ENCODE measurements at places on chromosomes 5 and 9.
A peak's percentile ranks its signal among the peaks of the same experiment; 100 is the strongest.

DNA sequence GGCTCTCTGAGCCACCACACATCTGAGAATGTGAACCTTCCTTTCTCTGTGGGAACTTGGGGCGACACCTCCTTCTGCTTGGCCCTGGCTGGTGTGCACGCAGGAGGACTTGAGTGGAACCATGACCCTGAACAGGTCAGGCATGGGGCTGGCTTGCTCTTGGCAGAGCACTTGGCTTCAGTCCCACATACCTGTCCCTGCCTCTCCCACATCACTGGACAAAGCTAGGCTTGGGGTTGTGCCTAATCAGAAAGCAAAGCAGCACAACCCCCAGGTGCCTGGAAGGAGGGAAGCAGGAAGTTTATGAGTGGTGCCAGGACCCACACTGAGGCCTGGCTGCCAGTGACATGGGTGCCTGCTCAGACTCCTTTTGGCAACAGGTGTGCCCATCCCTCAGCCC is 13.2 kb downstream of the GADD45G start:
- DNase-seq: no peak

DNA sequence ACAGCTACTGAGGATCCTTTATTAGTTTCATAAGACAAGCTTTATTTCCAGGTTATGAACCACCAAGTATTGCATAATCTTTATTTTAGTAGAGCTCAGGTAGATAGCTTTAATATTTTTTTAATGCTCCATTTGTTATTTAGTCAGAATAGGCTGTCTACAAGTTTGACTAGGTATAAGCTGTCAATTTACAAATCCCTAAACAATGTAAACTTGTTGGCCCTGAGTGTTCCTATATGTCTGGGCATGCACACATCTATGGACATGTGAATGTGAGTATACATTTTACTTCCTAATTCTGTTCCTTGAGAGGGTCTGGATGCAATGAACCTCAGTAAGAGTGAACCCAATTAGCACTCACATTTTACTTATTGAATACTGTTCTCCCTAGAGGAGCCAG is 722.2 kb upstream of the PTPRD start:
- DNase-seq: no peak

- peak; percentile 37 for DNase-seq
Measured at GRCh38 chr5:7576023-7576715, 180.2 kb downstream of the ADCY2 start.

GRCh38 chr9:107491081-107492053 is 1.8 kb upstream of the KLF4 start:
- peak; percentile 73 for DNase-seq

- no peak for DNase-seq
Measured at GRCh38 chr5:93604644-93605515, 21.9 kb downstream of the NR2F1 start.

DNA sequence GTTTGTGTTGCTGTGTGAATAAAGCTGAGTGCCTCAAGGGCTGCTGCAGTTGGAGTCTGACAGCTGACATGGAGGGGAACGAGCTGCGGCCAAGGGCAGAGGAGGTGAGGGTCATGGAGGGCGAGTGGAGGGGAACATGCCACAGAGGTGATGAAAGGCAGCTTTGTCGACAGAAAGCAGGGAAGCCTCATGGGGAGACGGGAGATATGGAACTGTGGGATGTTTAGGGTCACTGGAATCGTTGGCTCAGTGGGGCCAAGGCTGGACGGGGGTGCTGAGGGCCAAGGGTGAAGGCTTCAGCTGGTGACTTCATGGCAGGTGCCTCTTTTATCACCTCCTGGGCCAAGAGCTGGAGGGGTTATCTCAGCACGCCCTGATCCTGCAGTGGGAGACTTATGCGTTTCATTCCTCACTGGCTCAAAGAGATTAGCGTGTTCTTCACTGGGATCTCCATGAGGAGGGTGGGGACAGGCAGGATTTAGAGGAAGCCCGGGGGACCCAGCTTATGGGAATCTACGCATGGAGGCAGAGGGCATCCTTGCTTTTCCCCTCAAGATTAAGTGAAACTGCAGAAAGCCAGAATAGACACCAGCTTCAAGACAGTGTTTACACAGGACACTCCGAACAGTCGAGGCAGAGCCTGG is 42.2 kb downstream of the FAM240B start:
- no peak for DNase-seq

- DNase-seq: no peak
Measured at GRCh38 chr9:107712390-107712789, 222.8 kb upstream of the KLF4 start.

GRCh38 chr5:142931896-142932686 is 161.9 kb downstream of the ARHGAP26 start:
- no peak for DNase-seq

DNA sequence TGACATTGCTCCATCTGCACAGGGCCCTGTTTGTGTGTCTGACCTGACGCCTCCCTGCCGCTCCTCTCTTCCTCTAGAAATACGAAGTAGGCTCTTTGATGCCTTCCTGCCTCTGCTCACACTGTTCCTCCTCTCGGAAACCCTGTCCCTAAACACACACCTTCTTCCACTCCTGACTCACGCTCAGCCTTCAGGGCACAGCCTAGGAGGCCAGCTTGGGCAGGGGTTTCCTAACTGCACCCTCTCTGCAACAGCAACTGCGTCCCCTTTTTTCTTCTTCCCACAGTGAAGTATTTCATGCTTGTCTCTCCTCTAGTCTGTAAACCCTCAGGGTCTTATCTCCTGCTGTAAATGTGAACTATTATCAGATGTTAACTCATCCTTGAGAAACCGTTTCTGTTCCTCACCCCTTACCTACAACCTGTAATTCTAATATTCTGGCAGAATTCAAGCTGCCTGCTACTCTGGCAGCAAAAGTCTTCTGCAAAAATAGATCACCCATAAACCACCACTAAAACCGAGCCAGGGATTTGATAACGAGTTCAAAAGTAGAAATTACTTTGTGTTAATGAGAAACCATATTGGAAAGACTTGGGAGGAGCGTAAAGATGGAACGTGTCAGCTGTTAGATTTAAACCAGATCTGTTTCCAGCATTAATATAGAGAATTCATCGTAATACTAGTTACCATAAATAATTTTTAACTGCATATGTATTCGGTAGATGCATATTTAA is 100.2 kb downstream of the DAPK1 start:
- no peak for DNase-seq

GRCh38 chr5:179916523-179916922 is 8.8 kb upstream of the TBC1D9B start:
- no peak for DNase-seq

GRCh38 chr9:120261419-120261818 is 318.5 kb downstream of the CDK5RAP2 start:
- DNase-seq: no peak

DNA sequence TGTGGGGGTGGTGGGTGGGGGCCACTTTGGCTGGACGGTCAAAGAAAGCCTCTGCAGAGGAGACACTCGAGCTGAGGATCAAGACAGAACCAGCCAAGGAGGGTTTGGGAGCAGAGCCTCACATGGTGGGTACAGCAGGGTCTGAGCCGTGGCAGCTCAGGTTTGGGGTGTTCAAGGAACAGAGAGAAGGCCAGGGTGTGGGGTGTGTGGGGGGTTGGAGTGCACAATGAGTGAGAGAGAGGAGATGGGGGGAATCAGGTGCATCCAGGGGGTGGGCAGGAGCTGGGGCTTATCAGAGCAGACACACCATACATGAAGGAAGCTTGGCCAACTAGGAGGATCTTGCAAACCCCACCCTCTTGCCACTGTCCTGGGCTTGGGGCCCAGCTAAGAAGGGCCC is 140.0 kb downstream of the NSG2 start:
- no peak for DNase-seq

- no peak for DNase-seq
Measured at GRCh38 chr9:73215249-73215648, 63.6 kb downstream of the ANXA1 start.

Data from lung (tissue), 17 donors.